ENCODE measurements at places on chromosomes 12 and 14.

DNA sequence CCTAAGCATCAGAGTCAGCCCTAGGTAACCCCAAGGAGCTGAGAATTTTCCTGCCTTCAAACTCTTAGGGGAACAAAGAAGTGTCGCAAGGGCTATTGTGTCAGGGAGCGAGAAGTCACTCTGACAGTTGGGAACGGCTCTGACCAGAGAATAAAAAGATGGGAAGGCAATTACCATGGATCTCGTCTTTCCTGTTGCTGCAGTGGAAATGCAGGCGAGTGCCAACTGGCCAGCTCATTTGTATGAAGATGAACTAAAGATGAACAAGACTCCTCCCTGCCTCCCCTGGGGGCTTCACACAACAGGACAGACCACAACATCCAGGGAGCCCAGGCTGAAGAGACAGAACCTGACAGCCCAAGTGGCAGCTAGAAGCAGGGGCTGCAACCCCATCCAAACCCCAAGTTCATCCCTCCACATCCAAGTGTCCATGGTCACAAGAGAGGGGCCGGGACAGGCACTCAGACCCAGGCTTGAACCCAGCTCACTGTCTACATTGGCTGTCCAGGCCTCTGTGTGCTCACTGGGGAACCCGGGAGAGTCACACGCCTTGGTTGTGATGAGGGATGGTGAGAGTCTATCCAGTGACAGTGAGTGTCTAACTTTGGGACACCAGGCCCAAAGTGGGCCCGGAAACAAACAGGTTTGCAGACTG, 322.4 kb downstream of the BCL11B start:
- no peak for DNase-seq

DNA sequence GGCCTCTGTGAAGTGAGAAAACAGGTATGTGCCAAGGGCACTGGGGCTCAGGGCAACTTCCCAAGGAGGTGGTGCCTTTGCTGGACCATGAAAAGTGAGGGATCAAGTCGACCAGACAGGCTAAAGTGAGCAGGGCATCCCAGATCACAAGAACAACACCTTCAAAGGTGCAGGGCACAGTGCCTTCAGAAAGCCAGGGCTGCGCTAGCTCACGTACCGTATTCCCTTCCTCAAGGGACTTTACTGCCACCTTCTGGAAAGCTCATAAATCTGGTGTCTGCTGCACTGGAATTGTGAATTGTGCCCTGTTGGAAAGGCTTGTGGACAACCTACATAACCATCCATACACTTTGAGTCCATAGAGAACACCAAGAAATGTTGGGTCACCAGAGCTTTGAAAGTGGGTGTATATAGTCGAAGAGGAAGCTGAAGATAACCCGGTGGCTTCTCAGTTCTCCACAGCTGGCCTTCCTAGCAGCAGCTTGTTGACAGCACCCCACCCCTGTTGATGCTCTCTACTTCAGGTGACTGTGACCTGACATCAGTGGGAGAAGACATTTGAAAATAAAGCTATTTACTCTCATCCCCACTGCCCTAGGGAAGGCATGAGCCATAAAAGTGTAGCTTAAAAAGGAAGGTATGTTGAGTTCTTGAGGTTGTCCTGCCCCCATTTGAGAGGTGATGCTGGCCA, 24.5 kb downstream of the FIGNL2 start:
- no peak for DNase-seq

- DNase-seq, result no peak
Measured at GRCh38 chr12:67573566-67573965, 75.0 kb upstream of the DYRK2 start.

GRCh38 chr12:6533653-6533922, 729 bp upstream of the GAPDH start:
- DNase-seq, result no peak

- no peak for DNase-seq
Measured at GRCh38 chr14:85308531-85309300, 221.2 kb upstream of the FLRT2 start.

GRCh38 chr14:60257865-60258264, 8.8 kb downstream of the PPM1A start:
- no peak for DNase-seq

GRCh38 chr14:51439896-51440295, 199.8 kb downstream of the TMX1 start:
- no peak for DNase-seq

GRCh38 chr14:56512521-56512920, 67.1 kb upstream of the TMEM260 start:
- no peak for DNase-seq

DNA sequence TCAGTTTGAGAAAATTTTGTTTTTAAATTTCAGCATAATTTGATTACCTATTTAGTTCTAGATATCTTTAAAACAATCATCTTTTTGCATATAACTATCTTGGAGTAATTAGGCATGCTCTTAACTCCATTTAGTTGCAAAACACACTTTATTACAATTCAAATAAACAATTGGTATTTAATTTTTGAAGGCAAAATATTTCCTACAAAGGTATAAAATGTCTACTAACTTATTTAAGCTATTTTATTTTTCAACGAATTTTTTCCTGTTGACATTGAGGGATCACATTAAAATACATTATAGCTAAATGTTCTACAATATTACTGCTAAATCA, 8.3 kb downstream of the FOXA1 start:
- DNase-seq, result no peak

DNA sequence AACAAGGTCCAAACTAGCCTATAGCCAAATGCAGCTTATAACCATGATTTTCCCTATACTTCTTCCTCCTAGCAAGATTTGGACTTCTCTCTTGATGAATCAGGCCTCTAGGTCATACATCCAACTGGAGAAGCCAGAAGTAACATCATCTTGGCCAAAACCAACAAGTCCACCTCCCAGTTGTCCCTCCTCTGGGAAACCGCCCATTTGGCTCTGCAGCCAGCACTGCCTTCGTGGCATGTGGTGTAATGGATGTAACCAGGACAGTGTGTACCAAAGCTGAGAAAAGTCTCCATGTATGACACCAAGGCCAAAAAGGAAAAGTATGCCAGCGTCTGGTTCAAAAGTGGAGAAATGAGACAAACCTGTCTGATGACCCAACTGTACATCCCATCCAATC, 59.3 kb upstream of the VASH1 start:
- no peak for DNase-seq

GRCh38 chr12:61452076-61452475, 808.1 kb upstream of the USP15 start:
- no peak for DNase-seq

- no peak for DNase-seq
Measured at GRCh38 chr12:113689047-113689610, 217.5 kb upstream of the LHX5 start.

DNA sequence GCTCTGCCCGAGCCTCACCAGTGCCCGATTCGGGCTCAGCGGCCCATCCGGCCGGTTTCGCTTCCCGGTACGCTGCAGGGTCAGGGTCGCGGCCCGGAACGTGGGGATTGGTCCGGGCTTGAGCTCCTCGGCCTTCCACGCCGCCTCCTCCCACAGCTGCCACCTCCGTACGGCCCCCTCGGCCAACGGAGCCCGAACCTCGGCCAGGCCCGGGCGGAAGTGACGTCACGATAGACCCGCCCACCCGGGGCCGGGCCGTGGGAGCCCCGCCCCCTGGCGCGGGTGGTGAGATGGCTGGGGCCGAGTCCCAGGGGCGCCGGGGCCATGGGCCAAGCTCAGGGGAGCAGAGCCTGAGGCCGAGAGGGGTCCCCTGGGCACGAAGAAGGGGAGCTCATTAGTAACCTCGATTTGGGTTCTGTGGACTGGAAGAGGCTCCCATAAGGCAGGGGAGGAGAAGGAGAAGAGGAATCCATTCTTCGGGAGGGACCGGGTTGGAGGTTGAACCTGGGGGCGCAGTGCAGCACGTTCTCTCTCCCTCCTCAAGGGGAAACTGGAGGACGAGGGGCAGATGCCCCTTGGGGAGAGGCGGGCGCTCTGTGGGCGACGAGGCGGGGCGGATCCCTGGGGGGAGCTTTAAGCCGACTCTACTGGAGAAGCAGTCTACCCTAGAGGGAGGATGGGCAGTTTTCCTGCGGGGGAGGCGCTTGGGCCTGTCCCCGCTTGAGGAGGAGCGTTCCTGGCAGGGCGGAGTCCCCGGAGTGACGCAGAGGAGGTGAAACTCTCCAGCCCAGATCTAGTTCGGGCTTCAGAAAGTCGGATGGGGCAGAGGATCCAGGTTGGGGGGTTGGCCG, at the start of gene MLF2:
MLF2 (minus strand) TSS at position 221 of the 851 bp plus-strand sequence. CDS start 807 bp downstream, outside the sequence.
- DNase-seq, result peak; percentile 95

Data from stimulated activated CD4-positive, alpha-beta T cell treated with anti-CD3 and anti-CD28 coated beads, Interleukin-1b, Interleukin-23, amount 100 ng/mL, for 1 hour (primary cell).